ENCODE measurements at places on chromosomes 2 and 18. TPM values are rescaled to one million over a fixed set of nuclear protein-coding genes. Genes with fewer than 3 reads are reported as not detected.

The ASPRV1 gene
- 4.1 TPM for polyA plus RNA-seq

The ST6GAL2 gene
- polyA plus RNA-seq: 4.3 TPM

The GALNT3 gene
- polyA plus RNA-seq: 5.3 TPM

The WNT10A gene
- polyA plus RNA-seq: 0.58 TPM

All from brain (organoid and tissue), 16 donors.